ENCODE measurements at places on chromosomes 1 and 21. TPM values are rescaled to one million over a fixed set of nuclear protein-coding genes. Genes with fewer than 3 reads are reported as not detected.

- no peak for DNase-seq
These were observed 10.5 kb downstream of the CDKN2C start for GRCh38 chr1:50980505-50980904.

DNA sequence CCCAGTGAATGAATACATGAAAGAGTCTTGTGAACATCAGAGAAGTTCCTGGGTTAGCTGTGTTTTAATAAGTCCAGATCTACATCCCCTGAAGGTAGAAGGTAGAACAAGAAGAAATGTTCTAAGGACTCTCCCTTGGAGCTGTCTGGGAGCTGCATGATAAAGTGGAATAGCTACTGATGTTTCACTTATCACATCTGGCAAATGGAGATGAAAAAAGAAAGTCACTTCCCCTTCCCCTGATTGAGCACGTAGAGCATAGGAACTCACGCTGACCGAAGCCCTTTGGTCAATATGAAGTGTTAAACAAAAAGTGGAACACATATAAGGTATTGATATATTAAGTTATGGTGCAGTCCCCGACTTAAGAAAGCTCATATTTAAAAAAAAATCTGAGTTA, 53.2 kb upstream of the PARP1 start:
- no peak for DNase-seq

DNA sequence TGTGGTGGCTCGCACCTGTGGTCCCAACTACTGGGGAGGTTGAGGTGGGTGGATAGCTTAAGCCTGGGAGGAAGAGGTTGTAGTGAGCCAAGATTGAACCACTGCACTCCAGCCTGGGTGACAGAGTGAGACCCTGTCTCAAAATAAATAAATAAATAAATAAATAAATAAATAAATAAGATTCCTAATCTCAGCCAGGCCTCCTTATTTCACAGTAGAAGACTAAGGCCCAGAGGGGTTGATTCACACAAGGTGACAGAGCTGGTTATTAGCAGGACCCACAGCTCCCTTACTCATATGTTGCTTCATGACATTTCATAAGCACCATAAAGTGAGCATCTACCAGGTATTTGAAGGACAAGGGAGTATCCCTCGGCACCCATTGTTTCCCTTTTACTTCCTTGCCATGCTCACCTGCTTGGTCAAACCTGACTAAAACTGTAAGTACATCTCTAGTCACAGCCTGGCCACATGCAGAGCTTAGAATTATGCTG, 32.7 kb downstream of the ALG14 start:
- no peak for DNase-seq

DNA sequence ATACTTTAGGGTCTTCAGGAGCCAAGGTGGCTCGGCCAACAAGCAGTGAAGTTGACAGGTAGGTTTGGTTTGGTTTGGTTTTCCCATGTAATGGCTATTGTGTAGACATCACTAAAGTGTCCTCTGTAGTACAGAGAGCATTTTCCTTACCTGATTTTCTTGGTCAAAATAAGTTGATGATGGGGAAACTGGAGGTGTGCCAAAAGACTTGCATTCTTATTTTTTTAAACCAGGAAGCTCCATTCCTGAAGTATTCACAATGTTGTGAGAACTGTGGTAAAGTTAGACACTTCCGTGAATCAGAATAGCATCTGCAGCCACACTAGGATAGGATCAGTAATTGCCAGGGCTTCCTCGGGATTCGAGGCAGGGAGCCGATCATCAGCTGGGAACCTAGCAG, 2.9 kb downstream of the ZBTB37 start:
- no peak for DNase-seq

DNA sequence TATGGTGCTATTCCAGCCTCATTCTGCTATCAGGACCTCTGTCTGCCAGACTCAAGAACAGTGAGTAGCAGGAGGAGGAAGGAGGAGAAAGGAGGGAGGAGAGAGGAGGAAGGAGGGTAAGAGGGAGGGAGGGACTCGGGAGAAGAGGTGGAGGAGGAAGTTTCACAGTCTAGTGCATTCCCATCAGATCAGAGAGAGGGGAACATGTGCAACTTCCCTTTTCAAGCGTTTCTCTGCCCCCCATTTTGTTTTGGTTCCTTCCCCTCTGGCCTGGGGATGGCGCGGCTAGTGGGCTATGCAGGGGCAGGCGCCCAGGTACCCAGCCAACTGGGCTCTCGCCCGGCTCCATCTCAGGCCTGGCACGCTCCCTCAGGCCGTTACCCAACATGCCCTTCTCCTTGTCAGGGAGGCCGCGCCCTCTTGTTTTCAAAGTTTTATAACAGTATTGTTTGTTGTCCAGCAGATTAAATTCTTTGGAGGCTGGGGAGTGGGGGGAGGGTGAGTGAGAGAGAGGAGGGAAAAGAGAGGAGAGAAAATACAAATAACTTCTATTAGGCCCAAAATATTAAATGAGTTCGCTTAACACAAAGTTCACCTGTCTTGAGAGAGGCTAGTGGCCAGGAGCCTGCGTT, 56.0 kb downstream of the CD46 start:
- DNase-seq = no peak

Gene GPR161
- total RNA-seq = 13.9 TPM

GRCh38 chr21:44442266-44443125, 12.8 kb upstream of the LRRC3 start:
- DNase-seq = no peak

DNA sequence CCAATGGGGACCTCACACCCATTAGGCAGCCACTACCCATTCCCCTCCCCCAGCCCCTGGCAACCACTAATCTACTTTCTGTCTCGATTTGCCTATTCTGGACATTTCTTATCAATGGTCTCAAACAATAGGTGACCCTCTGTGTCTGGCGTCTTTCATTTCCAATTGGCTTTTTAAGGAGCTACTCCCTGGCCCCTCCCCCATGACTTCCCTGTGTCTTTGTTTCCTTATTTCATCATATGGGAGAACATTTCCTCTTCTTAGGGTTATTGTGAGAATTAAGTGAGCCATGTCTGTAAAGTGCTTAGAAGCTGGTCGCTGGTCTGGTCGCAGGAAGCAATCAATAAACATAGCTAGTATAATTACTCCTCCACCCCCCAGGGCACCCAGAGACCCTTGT, 80.9 kb downstream of the SPSB1 start:
- DNase-seq = no peak
